CD4-positive, CD25-positive, alpha-beta regulatory T cell (primary cell): ENCODE measurements at places on chromosomes 16 and 17. TPM values are rescaled to one million over a fixed set of nuclear protein-coding genes. Genes with fewer than 3 reads are reported as not detected.

GRCh38 chr17:15038656-15039055 lies 226.5 kb downstream of the PMP22 start:
- no peak overlapping the region for H3K4me3 ChIP-seq
- no peak for DNase-seq
- no peak overlapping the region for H3K27ac ChIP-seq
- H3K27me3 ChIP-seq = no peaks in the 10 kb centered on the region
- no peaks in the 10 kb centered on the region for H3K36me3 ChIP-seq
- H3K4me1 ChIP-seq = no peaks in the 10 kb centered on the region

Gene TPSD1
- total RNA-seq = not detected

Gene KRTAP4-4
- not detected for total RNA-seq

DNA sequence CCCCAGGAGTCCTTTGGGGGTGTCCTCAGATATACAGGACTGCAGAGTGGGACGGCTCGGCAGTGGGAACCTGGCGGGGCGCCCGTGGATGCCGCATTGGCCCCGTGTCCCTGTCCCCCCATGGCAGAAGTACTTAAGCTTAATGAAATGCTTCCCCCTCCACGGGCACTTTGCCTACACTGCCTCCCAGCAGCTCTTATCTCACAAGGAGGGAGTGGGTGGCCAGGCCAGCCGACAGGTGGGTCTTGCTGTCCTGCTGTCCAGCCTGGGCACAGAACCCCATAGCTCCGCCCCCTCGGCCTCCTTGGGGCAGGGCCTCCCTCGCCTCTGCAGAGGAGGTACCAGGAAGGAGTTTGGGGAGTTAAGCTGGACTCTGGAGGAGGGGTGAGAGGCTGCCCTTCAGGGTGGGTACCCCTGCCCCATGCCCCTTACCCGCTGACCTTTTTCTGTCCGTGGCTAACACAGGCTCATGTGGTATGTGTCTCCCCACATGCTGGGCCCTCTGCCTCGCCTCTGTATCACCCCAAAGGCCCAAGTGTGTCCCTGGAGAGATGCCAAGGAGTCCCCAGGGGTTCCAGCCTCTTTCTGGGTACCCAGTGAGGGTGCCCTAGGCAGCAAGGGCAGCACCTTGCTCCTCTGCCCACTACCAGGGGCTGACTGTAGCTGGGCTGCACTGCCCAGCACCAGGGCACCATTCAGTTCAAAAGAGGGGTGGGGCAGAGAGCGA lies 8.7 kb downstream of the THRA start:
- peaks cover 68% of the 10 kb centered on the region for H3K4me1 ChIP-seq
- H3K36me3 ChIP-seq = peaks cover 5% of the 10 kb centered on the region
- no peaks in the 10 kb centered on the region for H3K27me3 ChIP-seq
- H3K27ac ChIP-seq = peak overlapping the region; percentile 55

DNA sequence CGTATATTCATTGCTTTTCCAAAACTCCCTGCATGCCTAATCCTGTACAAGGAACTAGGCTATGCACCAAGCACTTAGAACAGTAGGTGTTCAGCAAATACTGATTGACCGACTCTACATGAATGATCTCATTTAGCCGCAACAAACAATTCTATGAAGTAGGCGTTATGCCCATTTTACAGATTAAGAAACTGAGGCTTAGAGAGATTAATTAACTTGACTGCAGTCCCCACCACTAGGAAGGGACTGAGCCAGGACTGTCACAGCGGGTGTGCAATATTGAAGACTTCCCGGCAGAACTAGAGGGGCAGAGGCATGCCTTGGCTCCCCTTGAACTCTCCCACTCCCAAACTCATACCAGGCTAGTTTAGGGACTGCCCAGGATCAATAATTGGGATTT lies 10.5 kb upstream of the N4BP1 start:
- H3K27ac ChIP-seq = no peak overlapping the region
- no peaks in the 10 kb centered on the region for H3K36me3 ChIP-seq
- DNase-seq = no peak

DNA sequence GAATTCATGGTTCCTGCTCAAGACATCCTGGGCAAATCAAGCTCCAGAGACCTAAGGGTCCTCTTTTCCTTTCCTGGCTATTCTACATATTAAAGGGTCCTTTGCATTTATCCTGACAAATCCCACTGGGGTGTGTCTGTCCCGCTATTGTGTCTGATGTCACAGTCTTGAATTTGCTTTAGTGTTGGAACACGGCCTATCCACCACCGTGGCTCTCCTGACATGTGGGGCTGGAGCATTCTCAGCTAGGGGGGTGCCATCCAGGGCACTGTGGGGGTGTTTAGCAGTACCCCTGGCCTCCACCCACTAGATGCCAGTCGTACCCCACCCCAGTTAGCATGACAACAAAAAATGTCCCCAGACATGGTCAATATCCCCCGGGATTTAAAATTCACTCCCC lies 92.9 kb downstream of the IRF8 start:
- H3K4me3 ChIP-seq = no peak overlapping the region
- no peak for DNase-seq
- no peaks in the 10 kb centered on the region for H3K36me3 ChIP-seq
- peaks cover 3% of the 10 kb centered on the region for H3K27me3 ChIP-seq
- H3K4me1 ChIP-seq = peaks cover 3% of the 10 kb centered on the region

Gene KRTAP4-3
- not detected for total RNA-seq
